ENCODE measurements at places on chromosomes 2 and 18. TPM values are rescaled to one million over a fixed set of nuclear protein-coding genes. Genes with fewer than 3 reads are reported as not detected.

DNA sequence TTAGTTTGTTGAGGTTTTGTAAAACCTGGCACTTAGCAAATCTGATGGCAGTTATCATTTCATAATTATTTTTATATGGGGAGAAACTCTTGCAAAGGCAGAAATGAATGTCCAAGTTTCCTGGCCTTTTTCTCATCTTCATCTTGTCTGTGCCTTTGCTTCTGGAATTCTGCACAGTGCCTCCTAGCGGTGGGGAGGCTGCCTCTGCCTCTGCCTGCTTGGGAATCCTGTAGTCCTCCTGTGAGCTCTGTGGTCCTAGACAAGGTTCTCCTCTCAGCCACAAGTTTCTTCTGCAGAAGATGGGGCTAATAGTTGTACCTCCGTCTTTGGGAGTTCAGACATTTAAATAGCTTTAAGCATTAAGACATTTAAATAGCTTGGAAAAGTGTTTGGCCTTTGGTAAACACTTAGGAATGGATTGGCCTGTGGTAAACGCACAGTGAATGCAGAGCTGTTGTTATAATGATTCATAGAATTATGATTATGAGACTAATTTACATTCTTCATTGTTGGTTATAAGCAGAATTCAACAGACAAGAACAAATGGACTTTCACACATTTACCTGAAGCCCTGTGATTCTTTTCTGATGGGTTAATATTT is 101.2 kb downstream of the ZNF236 start:
- no peak for DNase-seq

- DNase-seq = no peak
Observed at GRCh38 chr2:69395866-69396265, 8.8 kb upstream of the GFPT1 start.

- DNase-seq = no peak
Observed at GRCh38 chr18:61664419-61665084, 228.3 kb downstream of the RNF152 start.

Gene BOLA3
- total RNA-seq = 76.1 TPM

Gene TMSB10
- 3,578 TPM for total RNA-seq
